ENCODE measurements at places on chromosomes 16 and 17.

- DNase-seq: no peak
These were observed 12.8 kb downstream of the TELO2 start for GRCh38 chr16:1505912-1506311.

DNA sequence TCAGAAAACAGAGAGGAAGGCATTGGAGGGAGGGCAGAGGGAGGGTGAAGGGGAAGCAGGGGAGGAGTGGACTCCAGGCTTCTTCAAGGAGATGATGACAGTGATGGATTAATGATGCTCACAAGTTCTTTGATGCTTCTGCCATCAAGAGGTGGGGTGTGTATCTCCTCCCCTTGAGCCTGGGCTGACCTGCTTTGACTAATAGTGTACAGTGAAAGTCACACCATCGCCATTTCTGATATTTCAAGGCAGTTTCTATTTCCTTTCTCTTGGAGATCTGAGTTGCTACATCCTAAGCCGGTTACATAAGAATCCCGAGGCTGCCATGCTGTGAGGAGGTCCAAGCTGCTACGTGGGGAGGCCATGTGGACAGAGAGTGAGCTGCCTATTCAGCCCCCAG, 312.5 kb downstream of the MAF start:
- DNase-seq: no peak

DNA sequence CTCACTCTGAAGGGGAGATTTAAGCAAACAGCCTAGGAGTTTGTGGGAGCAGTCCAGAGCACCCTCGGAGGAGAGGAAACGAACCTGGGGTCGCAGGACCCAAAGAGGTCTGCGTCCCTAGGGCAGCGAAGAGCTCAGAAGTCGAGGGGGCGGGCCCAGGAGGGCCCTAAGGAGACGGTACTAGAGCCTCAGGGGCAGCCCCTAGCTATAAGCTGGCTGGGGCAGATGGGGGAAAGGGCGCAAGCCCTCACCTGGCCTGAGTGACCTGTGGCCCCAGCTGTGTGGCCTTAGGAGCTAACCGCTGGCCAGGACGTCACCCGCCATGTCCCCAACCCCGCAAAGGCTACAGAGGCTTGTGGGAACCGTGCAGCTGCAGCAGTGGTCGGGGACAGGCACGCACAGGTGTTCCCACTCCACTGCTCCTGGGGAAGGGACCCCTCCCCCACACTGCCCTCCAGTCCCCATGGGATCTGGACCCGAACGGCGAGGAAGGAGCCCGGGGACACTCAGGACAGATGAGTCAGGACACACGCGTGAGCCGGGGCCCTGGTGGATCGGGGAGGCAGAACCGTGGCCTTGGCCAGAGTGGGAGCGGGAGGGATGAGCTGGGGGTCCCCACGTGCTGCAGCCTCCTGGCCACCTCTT, 2.0 kb upstream of the CTRB2 start:
- no peak for DNase-seq

DNA sequence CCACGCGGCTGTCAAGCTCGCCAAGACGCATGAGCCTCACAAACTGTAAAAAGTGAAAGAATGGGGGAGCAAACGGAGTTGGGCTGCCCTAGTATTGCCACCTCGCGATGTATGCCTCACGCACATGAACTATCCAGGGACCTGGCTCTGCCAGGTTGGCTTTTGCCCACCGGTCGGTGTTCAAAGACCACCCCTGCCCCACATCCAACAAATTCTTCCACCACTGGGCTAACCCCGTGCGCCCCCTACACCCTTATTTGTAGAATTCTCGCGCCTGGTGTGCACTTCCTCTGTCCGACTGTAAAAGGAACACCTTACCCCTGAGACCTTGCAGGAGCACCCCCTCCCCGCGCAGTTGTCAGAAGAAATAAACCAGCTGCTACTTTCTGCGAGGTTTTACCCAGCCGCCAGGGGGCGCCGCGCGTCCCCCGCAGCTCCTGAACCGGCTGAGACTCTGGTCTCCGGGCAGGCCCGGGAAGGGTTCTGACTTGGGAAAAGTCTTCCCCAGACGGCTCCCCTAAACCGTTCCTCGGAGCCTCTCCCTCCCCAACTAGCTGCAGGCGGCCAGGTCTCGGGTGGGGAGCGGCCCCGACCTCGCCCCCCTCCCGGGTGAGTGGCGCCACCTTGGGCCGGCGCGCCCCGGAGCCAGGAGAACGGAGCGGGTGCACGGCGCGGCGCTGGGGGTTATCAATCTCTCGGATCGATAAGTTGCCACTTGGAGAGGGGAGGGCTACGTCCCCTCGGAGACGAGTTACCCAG, 1.7 kb upstream of the ZNF423 start:
- DNase-seq: no peak

DNA sequence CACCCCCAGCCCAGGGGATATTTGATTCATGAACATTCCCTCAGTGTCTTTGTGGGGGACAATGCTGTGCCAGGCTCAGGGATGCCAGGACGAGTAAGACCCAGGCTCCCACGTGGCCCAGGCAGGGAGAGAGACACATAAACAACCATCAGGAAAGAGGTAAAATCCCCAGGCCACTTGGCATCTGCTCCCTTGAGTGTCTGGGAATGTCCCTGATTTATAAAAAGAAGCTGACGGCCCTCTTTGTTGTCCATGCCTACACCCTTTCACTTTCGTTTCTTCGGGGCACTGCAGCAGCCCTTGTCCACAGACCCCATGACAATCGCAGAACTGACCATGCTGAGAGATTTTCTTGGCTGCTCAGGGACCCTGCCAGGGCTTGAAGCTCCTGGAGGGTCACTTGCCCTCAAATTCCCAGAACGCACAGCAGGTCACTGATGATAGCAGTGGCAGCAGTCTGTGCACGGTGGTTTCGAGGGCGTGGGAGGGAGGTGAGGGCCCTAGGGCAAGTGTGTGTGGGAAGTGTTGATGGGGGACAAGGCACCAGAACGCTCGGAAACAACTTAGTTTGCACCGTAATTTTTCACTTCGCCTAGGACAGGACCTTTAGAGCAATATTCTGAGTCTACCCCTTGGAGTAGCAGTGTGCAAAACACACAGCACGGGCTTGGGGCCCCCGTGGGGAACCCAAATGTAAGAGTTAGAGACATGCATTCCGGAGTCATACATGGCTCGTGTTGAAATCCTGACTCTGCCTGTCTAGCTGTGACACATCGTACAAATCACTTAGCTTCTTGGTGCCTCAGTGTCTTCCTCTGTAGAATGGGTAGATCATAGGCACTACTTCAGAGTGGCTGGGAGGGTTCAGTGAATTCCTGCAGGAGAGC, 4.7 kb downstream of the NOD2 start:
- DNase-seq: peak; percentile 4

DNA sequence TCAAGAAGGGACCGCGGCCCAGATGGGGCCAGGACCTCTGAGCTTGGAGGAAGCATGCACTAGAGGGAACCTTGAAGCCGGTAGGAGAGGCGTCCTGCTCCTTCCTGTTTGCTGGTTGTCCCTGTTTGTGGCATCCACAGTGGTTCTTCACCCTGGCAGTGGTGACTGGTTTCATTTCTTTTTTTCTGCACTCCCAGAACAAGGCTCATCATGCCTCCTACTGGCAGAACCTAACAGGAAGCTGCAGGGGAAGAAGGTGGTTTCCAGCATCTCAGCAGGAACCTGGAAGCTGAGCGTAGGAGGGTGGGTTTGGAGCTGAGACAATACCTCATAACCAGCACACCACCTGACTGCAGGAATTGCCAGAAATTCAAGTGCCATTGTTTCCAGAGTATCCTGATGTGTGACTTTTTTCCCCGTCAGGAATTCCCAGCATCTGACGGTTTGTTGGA, 5.8 kb downstream of the TMEM231 start:
- DNase-seq: peak; percentile 37

DNA sequence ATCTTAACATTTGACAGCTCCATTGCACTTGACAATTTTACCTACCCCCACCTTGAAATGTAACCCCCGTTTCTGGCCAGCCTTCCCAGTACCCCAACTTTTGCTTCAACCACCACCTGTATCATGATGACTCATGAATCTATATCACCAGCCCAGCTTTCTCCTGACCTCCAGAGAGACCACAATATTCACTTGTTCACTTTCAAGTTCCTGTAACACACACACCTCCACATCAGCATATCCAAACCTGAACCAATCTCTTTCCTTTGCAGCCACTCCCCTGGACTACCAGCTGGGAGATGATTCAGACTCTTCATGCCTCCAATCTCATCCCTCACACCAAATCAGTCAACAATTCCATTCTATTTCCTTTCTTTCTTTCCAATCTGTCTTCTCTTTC, 8.0 kb downstream of the SMG6 start:
- no peak for DNase-seq

- DNase-seq: no peak
These were observed 30.9 kb downstream of the ABCC1 start for GRCh38 chr16:15980329-15980728.

DNA sequence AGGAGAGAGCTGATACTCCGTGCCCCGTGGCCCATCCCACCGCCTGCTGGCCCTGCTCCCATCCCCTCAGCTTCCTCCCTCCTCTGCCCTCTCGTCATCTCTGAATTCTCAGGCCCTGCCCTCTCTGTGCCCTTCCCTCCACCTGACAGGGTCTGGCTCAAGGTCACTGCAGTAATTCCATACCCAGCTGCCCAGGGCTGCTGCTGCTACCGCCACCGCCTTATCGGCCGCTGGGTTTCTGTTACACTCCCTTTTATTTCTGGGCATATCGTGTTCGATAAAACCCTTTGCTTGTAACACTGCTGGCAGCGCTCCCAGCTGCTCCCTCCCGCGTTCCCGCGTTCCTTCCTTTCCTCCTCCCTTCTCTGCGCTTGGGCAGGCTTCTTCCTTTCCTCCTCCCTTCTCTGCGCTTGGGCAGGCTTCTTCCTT, 1.2 kb downstream of the EPN3 start:
- no peak for DNase-seq

- DNase-seq: no peak
These were observed 772 bp downstream of the PRSS53 start for GRCh38 chr16:31087971-31088370.

GRCh38 chr16:886802-887731, 83.7 kb downstream of the LMF1 start:
- no peak for DNase-seq

DNA sequence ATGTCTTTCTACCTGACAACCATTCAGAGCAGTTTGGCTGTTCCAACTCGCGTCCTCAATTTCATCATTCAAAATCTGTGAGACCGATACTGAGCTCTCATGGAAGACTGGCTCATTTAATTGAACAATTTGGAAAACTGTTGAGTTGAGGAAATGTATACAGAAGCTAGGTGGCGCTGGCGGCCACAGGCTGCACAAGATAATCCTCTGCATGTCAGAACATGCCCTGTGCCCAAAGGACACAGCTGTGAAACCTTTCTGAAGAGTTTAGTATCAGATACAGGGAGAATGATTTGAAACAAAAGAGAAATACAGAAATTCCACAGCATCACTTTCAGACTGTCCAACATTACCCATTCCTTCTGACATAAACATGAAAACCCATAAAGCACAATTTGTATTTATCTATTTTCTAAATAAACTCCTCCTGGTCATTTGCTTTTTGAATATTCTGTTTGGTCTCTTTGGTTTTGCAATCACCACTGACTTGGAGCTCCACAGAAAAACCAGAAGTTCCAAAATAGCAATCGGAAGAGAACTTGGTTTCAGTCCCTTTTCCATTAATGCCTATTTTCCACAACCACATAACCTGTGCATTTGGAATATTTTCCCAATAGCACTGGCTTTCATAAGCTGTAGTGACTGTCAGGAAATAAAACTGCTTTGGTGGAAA, 192.8 kb downstream of the MAP2K6 start:
- peak; percentile 86 for DNase-seq

GRCh38 chr17:9898812-9899211, 6.3 kb downstream of the RCVRN start:
- DNase-seq: no peak

GRCh38 chr17:71710816-71711215, 410.0 kb upstream of the SOX9 start:
- no peak for DNase-seq

- DNase-seq: no peak
These were observed 409.4 kb upstream of the ERCC4 start for GRCh38 chr16:13510425-13511151.
